ENCODE measurements at places on chromosomes 16 and 17.
A peak's percentile ranks its signal among the peaks of the same experiment; 100 is the strongest.

DNA sequence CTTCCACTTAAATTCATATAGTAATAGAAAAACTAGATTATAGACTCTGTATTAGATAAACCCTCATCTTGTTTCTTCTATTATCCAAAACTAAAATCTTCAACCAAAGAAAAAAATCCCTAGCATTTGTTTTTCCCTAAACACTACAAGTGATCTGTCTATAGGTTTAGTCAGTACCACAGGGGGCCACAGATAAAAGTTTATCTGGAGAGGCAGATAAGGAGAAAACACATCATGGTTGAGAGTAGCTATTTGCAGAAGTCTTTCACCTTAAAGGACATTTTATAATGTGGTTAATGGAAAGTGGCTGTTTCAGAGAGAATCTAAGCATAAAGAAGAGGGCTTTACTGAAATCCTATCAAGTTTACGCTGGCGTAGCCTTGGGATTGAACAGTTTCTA, 160.1 kb downstream of the CDK5R1 start:
- no peak for DNase-seq

DNA sequence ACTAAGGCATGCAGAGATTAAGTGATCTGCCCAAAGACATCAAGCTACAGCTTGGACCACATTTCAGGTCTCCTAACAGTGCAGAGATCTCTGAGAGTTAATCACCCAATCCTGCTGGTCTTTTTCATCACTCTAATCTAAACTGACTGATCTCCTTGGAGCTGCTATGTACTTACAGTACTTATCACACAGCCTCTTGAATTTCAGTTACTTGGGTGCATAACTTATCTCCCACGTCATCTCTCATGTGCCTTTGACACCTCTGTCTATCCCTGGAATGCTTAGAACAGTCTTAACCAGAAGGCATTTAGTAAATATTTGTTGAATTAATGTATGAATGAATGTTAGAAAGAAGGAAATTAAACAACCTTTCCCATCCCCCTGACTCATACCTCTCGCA, 139.0 kb downstream of the SNX11 start:
- no peak for DNase-seq

DNA sequence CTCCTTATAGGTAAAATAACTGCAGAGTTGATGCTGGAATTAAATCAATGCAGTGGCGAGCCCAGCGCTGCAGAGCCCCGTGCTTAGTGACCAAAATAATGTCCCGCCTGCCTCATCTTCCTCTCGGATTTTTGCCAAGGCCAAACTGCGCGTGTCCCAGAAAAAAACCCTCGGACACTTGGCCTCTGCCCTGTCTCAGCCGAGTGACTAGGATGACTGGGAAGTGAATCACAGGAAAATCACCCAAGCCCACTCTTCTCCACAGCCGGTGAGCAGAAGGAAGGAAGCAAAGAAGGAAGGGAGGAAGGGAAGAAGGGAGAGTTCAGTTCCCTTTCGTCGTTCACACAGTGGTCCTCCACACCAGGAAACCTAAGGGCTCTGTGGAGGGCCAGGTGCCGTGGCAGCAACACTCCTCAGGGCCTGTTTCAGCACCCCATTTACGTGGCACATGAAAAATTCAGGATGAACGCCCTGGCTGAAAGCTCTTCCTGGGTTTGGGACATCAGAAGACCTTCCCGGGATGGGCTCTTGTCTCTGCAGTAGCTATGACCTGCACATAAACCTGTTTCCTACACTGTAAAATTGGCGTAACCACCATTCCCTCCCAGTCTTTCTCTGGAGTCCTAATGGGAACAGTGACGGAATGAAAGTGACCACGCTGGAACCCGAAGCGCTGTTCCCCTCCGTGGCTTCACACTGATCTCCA, 25.4 kb upstream of the HOXB13 start:
- no peak for DNase-seq

DNA sequence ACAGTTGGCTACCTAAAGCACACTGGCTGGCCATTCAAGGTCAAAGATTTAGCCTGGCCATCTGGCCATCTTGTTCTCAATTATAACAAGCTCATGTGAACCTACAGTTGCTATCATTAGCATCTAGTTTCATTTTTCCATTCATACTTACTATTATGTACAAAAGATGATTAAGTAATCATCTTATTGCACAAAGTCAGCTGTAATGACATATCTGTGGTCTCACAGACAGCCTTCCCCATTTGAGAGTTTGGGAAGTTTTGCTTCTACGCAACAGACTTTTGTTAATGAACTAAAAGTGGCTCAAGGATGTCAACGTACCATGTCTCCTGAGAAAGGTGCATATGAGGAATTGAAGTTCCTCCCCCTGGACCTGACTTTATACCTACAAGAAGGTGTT, 51.3 kb downstream of the HS3ST3B1 start:
- no peak for DNase-seq

DNA sequence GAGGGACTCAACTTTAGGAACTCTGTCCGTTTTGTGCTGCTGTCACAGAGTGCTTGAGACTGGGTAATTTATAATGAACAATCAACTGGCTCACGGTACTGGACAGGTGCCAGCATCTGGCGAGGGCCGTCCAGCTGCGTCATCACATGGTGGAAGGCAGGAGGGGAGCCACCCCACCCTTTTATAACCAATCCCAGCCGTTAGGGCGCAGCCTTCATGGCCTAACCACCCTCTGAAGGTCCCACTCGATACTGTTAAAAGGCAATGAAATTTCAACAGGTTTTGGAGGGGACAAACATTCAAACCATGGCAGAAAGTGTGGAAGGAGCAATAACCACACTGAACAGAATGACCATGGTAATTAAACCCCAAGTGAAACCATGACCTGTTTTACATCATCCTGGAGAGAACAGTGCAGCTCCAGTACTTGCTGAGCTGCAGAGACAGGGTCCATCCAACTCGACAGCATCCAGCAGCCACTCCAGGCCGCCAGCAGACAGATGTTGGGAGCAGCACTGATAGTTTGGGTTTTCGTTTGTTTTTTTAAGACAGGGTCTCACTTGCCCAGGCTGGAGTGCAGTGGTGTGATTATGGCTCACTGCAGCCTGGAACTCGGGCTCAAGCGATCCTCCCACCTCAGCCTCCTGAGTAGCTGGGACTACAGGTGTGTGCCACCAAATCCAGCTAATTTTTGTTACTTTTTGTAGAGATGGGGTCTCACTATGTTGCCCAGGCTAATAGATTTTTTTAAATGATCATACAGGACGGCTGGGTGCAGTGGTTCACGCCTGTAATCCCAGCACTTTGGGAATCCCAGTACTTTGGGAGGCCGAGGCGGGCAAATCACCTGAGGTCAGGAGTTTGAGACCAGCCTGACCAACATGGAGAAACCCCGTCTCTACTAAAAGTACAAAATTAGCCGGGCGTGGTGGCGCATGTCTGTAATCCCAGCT, 11.0 kb downstream of the CHMP6 start:
- DNase-seq, result no peak

DNA sequence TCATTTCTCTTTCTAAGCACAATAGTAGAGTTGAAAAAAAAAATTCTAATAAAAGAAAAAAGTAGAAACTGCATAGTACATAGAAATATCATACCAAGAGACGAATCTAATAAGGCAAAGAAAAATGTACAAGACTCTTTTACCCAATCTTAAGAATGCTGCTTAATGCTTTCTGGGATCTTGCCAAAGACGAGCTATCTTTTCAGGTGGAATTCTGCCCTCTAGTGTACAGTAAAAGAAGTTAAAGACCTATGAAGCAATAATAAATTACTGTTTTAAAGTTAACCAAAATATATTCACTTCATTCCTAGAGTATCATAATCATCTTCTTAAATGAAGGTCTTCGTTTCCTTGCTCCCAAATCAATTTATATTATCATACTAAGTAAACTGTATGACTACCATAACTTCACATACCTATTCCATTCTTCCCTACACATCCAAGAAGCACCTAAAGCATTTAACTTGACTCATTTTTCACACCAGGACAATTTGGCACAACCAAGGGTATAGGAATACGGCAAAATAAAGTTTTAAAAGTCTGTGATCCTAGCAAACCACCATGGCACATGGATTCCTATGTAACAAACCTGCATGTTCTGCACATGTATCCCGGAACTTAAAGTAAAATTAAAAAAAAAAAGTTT, 47.7 kb downstream of the CFDP1 start:
- peak; percentile 79 for DNase-seq

DNA sequence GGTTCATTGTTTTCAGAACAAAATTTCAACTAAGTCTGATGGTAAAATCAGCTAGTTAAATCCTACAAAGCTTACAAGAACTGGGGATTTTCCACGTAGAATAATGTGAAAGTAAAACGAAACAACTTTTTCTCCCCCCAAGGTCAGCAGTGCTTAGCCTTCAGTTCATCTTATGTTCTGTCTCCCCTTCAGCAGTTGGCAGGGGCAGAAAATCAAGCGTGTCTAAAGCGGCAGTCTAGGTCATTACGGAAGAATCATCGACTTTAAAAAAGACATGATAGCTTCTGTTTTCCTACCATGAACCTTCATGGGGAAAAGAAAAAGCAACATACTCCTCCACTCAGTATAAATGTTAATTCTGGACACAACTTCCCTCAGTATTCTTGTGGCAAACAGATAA, 50.7 kb downstream of the GNA13 start:
- DNase-seq, result no peak

GRCh38 chr16:49932434-49932833, 76.5 kb upstream of the ZNF423 start:
- DNase-seq, result no peak

DNA sequence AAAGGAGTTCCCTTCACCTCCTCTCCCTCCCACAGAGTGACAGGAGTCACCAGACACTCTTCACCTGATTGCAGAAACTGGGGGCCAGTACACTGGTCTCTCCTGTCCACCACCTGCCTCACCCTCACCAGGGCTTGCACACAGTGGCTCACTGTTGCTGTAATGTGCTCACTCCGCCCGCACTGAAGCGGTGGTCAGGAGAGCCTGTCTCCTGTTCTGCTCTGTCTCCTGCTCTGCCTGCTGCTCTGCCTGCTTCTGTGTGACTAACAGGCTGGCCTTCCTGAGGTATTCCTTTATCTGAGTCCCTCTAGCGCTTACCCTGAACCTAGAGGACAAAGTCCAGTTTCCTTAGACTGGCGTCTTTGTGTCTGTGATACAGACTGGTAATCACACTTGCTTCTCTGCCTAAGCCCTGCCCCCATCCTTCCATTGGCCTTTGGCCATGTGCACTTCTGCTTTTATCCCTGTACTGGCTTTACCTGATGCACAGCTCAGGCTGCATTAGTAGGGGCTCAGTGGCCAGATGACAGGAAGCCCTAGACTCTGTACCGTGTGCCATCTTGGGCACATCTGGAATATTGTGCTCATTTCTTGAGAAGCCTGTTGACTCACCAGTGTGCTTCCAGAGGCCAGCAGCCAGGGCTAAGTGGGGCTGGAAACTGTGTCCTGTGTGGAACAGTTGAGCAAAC, 13.3 kb downstream of the PROCA1 start:
- DNase-seq, result no peak

DNA sequence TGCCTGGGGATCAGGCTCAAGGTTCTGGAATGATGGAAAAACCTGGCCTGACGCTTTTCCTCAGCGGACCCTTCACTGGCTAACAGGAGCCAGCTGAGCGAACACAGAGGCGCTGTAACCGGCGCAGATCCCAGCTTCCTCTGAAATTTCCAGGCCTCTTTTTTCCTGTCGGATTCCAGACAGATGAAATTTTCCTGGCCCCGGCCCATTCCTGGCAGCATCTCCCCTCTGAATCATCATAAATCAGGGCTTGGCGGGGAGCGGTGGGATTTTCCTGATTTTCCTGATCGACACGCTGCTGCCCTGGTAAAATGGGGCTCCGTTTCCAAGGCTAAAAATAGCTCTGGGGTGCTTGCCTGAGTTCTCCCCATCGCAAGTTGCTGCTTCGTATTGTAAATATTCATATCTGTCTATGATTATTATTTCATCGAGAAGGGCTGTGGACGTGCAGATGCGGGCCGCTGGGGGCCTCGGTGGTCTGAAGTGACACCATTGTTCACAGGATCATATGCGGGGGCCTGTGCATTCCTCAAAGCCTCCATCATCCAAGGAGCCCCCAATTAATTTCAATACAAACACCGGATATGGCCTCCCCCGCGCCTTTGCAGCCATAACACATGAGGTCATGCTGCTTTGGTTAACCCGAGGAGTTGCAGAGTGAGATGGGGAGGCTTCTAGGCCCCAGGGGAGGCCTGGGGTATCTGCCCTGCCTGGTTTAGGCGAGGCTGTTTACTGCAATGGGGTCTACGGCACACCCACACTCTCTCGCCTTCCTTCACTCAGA, 45.8 kb upstream of the ETV4 start:
- peak; percentile 94 for DNase-seq

DNA sequence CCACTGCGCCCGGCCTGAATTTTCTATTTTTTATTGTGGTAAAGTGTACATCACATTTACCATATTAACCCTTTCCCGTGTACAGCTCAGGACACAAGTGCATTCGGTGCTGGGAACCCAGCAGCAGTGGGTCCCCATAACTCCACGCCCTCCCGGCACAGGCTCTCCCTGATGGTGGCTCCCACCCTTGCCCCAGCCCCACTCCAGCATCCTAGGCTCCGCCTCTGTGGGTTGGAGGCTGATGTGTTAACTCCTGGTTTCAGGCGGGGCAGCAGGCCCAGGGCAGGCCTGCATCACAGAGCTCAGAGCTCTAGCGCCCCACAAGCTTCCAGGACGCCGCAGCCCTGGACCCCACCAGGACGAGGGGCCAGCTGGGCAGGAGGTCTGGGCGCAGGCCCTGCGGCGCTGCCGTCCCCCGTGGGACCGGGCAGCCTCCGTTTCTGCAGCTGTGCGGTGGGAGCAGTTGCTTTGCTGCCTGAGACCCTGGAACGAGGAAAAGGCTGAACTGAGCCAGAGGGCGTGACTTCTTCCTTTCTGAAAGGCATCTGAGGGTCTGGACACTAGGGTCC, 19.6 kb downstream of the ZFPM1 start:
- DNase-seq, result peak; percentile 87

GRCh38 chr16:75502916-75503605, 7.8 kb upstream of the CHST6 start:
- no peak for DNase-seq

GRCh38 chr16:73183611-73184092, 135.7 kb upstream of the ZFHX3 start:
- peak; percentile 70 for DNase-seq

- DNase-seq, result no peak
These were observed 59.7 kb downstream of the GRIN2A start for GRCh38 chr16:10122546-10122945.

- DNase-seq, result no peak
These were observed 19.5 kb downstream of the SLC7A6OS start for GRCh38 chr16:68291227-68291626.
